ENCODE measurements at places on chromosomes 7 and 10. TPM values are rescaled to one million over a fixed set of nuclear protein-coding genes. Genes with fewer than 3 reads are reported as not detected.

DNA sequence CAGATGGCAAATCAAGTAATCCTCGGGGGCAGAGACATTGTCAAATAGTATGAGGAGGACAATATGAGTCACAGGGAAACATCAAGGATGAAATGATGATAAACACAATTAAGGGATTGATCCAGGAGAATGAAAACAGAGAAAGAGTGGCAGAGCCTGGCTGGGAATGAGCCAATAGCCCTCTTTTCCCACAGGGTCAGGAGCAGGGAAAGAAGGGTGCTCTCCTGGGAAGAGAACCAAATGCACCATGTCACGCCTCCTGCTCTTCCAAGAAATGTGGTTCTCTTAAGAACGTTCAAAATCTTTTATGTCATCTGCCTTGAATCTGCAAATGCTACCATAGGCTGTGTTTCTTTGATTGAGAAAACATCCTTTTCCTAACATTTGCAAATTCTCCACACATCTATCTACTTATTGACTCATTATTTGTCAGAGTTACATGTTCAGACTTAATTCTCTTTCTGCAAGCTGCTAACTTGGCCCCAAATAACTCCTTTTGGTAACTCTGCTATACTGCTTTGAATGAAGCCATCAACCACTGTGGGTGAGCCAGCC is 50.6 kb downstream of the HIPK2 start:
- H3K4me3 ChIP-seq = no peak overlapping the region
- peaks cover 69% of the 10 kb centered on the region for H3K4me1 ChIP-seq
- H3K27ac ChIP-seq = peak overlapping the region; percentile 60
- H3K27me3 ChIP-seq = no peaks in the 10 kb centered on the region

LIPN gene
- total RNA-seq = not detected

- no peak overlapping the region for H3K4me3 ChIP-seq
- H3K27ac ChIP-seq = no peak overlapping the region
- H3K4me1 ChIP-seq = no peaks in the 10 kb centered on the region
- no peak for DNase-seq
Measured at GRCh38 chr7:148230883-148231282, 359.7 kb upstream of the C7orf33 start.

DNA sequence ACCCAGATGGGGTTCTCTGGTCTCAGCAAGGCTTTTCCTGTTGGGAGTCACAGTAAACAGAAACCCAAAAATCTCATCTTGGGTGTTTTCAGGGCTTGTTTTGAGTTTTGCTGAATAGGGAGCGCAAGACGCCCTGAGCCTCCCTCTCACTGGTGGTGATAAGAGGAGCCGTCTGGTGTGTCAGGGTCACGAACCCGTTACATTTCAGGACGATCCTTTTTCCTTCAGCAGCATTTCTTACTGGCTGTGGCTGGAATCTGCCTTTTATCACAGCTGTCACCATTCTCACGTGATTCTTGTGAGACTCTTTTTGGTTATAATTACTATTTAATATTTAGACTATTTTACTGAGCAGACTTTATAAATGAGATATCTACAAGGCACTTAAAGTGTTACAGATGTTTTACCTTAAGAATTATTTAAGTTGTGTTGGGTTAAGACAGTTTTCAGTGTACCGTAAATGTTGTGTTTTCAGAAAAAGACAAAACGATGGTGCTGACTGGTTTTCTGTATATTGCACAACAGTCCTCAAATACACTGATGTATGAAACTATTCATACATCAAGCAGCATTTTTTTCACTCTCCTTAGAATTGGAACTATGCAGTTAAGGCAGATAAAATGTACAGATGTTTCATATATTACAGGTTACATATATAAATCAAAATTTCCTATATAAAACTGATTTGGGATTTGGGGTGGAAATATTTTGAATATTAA is 2.2 kb upstream of the GET4 start:
- no peaks in the 10 kb centered on the region for H3K27me3 ChIP-seq
- no peak for DNase-seq
- peaks cover 14% of the 10 kb centered on the region for H3K4me1 ChIP-seq
- H3K27ac ChIP-seq = no peak overlapping the region
- no peak overlapping the region for H3K4me3 ChIP-seq

DNA sequence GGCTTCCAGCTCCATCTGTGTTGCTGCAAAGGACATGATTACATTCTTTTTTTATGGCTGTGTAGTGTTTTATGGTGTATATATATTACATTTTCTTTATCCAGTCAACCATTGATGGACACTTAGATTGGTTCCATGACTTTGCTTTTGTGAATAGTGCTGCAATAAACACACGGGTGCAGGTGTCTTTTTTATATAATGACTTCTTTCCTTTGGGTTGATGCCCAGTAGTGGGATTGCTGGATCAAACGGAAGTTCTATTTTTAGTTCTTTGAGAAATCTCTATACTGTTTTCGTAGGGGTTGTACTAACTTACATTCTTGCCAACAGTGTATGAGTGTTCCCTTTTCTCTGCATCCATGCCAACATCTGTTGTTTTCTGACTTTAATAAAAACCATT is 189.7 kb downstream of the ACTR3B start:
- H3K4me3 ChIP-seq = no peak overlapping the region
- DNase-seq = no peak
- no peaks in the 10 kb centered on the region for H3K36me3 ChIP-seq
- H3K4me1 ChIP-seq = no peaks in the 10 kb centered on the region
- H3K27ac ChIP-seq = no peak overlapping the region

GRCh38 chr7:117176206-117176605 is 146.7 kb downstream of the WNT2 start:
- peaks cover 12% of the 10 kb centered on the region for H3K4me1 ChIP-seq
- no peaks in the 10 kb centered on the region for H3K27me3 ChIP-seq
- DNase-seq = no peak

- no peak overlapping the region for H3K27ac ChIP-seq
- DNase-seq = no peak
- H3K4me1 ChIP-seq = no peaks in the 10 kb centered on the region
- no peak overlapping the region for H3K4me3 ChIP-seq
- H3K36me3 ChIP-seq = peaks cover 1% of the 10 kb centered on the region
- peaks cover 6% of the 10 kb centered on the region for H3K27me3 ChIP-seq
Measured at GRCh38 chr10:88500656-88501055, 82.5 kb downstream of the RNLS start.

HMX2 gene
- total RNA-seq = not detected

GRCh38 chr7:129713544-129713943 is 102.0 kb downstream of the NRF1 start:
- H3K27me3 ChIP-seq = no peaks in the 10 kb centered on the region
- no peaks in the 10 kb centered on the region for H3K4me1 ChIP-seq
- peaks cover 23% of the 10 kb centered on the region for H3K36me3 ChIP-seq
- H3K27ac ChIP-seq = no peak overlapping the region

DNA sequence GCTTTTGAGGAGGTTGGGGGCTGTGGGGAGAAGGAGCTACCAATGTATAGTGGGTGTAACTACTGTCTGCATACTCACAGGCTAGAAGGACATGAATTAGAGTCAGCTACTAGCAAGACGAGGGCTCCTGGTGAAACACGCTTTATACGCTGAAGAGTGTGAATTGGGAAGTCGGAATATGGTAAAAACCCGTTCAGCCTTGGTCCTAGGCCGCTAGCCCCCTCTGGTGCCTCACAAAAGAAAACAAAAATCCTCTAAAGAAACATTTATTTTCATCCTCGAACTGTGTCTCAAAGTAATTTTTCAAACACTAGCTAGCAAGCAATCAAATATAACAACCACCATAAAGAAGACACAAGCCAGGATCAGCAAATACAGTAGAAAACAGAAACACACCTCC is 338.1 kb upstream of the SEMA3C start:
- H3K27me3 ChIP-seq = no peaks in the 10 kb centered on the region
- no peak overlapping the region for H3K27ac ChIP-seq
- DNase-seq = no peak
- H3K4me3 ChIP-seq = no peak overlapping the region
- peaks cover 11% of the 10 kb centered on the region for H3K36me3 ChIP-seq

DNA sequence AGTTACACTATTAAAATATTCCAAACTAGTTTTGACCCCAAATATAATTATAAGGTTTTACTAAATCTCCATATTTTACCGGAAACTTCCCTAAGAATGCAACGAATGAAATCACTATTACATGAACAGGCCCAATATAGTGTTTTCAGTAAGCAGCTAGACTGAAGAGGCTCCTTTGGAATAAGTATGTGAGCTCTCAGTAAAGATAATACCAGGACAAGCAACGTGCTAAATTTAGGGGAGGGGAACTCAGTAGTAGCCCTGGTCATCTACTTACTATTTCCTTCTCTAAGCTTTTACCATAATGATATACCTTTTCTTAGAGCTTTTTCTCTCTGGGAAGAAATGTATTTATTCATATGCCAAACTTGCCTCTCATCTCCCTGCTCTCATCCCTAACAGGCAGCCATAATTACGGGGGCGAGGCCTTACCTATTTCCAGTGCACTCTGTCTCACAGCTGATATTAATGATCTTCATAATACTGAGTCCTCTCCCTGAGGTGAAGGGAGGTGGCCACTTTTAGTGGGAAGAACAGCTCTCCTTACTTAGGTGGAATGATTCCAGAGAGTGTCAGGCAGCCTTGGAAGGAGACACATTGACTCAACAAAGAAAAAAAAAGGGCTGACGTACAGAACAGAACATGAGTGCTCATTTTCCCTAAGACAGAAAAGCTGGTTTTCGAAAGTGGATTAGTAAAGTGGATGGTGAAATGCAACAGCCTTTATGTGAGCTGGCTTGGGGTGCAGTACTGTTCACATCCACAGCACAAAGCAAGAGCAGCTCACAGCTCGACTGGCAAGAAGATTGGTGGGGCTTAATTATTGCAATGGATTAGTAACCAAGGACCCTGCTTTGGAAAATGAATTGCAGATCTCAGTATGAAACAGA is 165.4 kb downstream of the GLI3 start:
- H3K36me3 ChIP-seq = no peaks in the 10 kb centered on the region
- peaks cover 8% of the 10 kb centered on the region for H3K4me1 ChIP-seq
- no peak overlapping the region for H3K4me3 ChIP-seq
- H3K27ac ChIP-seq = no peak overlapping the region

DNA sequence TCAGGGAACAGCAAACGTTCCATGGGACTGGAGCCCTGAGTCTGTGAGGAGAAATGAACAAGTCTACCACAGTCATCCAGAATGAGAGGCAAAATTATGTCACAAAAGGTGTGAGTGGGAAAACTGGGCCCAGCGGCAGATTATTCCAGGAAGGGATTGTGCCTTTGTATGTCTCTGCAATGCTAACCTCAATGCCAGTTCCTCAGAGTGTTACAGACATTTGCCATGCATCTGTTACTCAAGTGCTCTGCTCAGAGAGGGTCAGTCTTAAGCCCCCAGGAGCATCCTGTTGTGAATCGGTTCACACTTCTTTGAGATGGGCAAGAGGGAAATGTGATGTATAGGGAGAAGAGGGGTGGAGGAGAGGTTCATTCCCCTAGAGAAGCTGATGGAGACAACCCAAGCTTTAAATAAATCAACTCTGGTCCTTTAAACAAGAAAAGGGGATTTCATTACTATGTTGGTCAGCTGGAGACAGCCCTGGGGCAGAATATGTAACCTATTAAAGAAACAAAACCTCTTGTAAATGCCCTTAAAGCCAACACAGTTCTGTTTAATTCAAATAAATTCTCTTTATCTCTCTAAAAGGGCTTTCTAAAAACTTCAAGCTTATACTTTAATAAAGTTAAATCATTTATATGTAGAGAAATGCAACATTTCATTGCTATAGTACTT is 85.9 kb upstream of the GRB10 start:
- no peak for DNase-seq
- peaks cover 32% of the 10 kb centered on the region for H3K4me1 ChIP-seq
- H3K36me3 ChIP-seq = no peaks in the 10 kb centered on the region
- no peaks in the 10 kb centered on the region for H3K27me3 ChIP-seq
- H3K4me3 ChIP-seq = no peak overlapping the region

ELAPOR2 gene
- 15.8 TPM for total RNA-seq

- no peaks in the 10 kb centered on the region for H3K27me3 ChIP-seq
- no peak overlapping the region for H3K27ac ChIP-seq
- H3K36me3 ChIP-seq = no peaks in the 10 kb centered on the region
- H3K4me3 ChIP-seq = no peak overlapping the region
- peaks cover 57% of the 10 kb centered on the region for H3K4me1 ChIP-seq
Measured at GRCh38 chr10:104323085-104323484, 15.2 kb downstream of the ITPRIP start.

SPAG6 gene
- total RNA-seq = not detected

DNA sequence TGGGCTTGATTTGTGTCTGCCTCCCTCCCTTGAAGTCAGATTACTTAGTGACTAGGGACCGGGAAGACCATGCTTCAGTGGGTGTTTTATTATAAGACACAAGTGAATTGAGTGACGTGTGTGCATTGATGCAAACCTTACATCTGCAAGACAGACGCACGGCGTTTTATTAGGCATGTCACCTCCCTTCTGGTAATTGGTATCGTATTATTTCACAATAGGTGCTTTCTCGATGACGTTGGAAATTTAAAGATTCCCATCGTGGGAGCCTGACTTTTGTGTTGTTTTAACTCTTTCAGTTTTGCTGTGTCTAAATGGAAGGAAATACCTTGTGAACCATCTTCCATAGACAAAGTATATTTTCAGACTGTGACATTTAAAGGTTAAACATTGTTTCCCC is 132.6 kb downstream of the INSYN2A start:
- no peak for DNase-seq
- H3K4me3 ChIP-seq = no peak overlapping the region
- no peaks in the 10 kb centered on the region for H3K4me1 ChIP-seq
- H3K36me3 ChIP-seq = peaks cover 36% of the 10 kb centered on the region
- no peak overlapping the region for H3K27ac ChIP-seq
- no peaks in the 10 kb centered on the region for H3K27me3 ChIP-seq

HOXA10 gene
- total RNA-seq = 0.12 TPM

SMKR1 gene
- not detected for total RNA-seq

CDK13 gene
- total RNA-seq = 66.6 TPM

ZNF804B gene
- total RNA-seq = not detected

DNA sequence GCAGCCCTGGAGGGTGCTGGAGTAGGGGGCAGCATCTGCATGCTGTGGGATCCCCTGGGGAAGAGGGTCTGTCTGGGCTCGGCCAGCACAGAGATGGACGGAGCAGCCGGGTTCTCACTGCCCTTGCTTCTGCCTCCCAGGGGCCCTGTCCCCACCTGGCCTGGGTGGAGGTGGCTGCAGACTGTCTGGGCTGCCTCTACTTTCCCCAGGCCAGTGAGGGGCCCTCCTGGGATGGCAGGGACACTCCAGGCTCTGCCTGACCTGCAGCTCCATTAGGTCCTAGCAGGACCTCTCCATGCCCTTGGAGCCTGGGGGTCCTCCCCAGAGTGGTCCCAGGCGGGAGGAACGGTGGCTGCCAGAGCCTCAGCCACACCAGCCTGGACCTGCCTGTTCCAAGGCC is 63.7 kb downstream of the PWWP2B start:
- H3K27ac ChIP-seq = no peak overlapping the region
- peak; percentile 82 for DNase-seq
- no peak overlapping the region for H3K4me3 ChIP-seq
- H3K36me3 ChIP-seq = no peaks in the 10 kb centered on the region
- H3K27me3 ChIP-seq = no peaks in the 10 kb centered on the region

GPR26 gene
- not detected for total RNA-seq

ZPBP gene
- not detected for total RNA-seq

GRCh38 chr7:97130417-97131139 is 13.1 kb downstream of the SDHAF3 start:
- H3K4me3 ChIP-seq = no peak overlapping the region
- H3K27me3 ChIP-seq = no peaks in the 10 kb centered on the region
- DNase-seq = peak; percentile 72
- no peak overlapping the region for H3K27ac ChIP-seq

- no peak for DNase-seq
- H3K4me1 ChIP-seq = no peaks in the 10 kb centered on the region
- H3K36me3 ChIP-seq = no peaks in the 10 kb centered on the region
- H3K27ac ChIP-seq = no peak overlapping the region
- no peak overlapping the region for H3K4me3 ChIP-seq
Measured at GRCh38 chr10:127802531-127803095, 65.6 kb downstream of the FOXI2 start.

PDLIM1 gene
- 113 TPM for total RNA-seq
